ENCODE measurements at places on chromosomes 6 and 20.

DNA sequence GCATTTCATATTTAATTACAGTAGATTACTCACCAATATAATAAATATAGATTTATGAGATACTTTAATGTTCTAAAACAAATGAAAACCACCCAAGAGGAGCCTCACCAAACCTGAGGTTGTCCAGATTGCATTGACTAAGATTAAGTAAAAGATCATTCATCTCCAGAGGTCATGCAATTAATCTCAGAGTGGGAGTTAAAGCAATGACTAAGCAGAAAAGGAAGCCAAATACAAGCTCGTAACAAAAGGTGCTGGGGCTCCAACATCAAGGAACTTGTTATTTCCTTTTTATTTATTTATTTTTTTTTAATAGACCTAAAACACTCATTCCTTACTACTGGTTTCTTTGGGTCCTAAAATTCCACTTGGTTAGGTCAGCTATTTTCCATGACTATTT lies 57.7 kb downstream of the RSPO3 start:
- no peak for DNase-seq

DNA sequence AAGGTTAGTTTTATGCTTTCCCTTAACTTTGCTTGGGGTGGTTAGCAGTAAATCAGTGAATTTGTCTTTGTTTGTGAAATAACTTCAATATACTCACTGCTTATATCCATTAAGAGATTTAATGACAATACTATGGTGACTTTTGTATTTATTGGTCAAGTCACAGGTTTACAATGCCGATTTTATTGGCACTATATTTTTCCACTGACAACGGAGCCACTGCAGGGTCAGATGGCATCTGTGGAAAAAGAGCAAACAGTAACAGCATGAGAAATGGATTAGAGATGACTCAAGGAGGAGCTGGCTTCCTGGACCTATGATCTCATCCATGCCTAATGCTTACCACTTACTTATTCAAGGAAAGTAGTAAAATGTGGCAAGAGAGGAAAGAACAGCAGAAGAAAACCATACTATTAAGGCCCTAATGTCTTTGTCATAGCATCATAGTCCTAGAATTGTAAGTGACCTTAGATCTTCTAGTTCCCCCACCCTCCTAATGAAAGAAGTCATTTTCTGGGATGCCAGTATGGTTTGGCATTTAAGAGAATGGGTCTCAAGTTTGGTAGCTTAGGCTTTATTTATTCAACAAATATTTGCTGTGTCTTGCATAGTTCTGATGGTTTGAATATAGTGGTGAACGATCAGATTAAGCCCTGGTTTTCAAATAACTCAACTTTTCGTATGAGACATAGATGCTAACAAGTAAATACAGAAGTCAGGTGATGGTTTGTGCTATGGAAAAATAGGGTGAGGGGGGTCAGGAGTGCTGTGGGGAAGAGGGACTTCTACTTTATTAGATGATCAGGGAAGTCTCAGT lies 18.5 kb downstream of the RNF144B start:
- no peak for DNase-seq

DNA sequence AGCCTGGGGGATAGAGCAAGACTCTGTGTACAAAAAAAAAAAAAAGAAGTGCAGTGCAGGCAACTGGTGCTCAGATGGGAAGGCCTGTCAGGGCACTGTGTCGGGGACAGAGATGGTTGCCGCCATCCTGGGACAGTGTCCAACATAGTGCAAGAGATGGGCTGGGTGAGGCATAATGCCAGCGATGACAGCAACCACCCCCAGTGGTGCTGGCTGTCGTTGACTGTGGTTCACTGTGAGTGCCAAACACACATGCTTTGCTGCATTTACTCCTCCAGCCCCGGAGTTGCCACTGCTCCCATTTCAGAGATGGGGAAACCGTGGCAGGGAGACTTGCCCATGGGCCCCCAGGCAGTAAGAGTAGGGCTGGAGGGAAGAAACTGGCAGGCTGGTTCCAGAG lies 5.2 kb upstream of the C20orf203 start:
- no peak for DNase-seq

- DNase-seq, result no peak
Measured at GRCh38 chr6:37074053-37074827, 68.8 kb downstream of the FGD2 start.

DNA sequence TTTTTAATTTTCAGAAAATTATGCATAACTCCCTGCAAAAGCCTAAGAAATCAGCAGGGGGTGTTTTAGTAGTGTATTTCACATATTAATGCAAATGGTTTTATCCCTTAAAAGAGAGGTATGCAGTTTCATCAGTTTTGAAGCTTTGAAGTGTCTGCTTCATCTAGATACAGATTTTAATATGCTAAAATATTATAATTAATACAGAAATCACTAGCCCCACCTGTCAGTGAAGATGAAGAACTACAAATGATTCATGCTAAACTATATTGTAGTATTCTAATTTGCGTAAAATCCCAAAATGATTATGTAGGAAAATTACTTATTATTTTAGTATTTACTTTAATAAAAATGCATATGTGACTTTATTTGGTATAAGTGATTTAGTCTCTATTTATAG lies 2.9 kb upstream of the TFB1M start:
- no peak for DNase-seq

DNA sequence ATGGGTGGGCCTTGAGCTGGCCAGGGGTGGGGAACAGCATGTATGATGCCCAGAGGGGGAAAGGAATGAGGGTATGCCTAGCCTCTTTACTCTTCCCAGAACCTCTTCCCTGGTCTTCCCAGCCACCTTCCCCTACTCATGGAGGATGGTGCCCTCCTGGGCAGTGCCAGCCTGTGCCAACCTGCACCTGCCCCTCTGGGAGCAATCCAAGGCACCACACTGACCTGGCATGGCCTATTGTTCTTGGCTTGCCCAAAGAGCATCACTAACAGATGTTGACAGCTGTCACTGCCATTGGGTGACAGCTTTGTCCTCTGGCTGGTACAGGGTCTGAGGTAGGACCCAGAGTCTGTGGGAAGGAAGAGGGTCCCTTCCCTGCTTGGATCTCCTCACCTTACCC lies 12.9 kb downstream of the LPIN3 start:
- no peak for DNase-seq

DNA sequence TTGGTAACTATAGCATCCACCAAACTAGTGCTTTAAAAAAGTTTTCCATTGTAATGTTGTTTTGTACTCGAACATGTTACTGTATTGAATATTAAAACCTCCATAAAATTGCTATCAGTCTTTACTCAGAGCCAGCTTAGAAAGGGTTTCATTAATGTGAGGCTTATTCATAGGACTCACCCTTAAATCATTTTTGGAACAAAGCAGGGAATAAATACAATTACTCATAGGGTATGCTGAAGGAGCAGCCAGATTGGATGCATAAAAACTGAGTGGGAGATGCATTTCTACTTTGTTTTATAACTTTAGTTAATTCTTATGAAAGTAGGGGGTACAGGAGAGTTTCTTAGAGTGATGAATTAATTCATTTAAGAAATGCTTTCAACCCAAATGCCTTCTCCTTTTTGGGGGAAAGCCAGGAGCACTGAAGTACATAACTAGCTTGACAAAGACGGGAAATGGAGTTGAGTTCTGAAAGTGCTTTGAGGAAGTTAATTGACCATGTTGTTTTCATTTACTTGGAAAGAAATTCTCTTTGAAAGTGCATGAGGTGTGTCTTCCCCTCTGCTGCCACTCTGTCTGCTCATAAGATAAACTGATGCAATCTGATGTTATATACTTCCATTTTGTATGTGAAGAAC lies 90.3 kb downstream of the RNF144B start:
- no peak for DNase-seq

- no peak for DNase-seq
Measured at GRCh38 chr6:125116710-125117109, 36.9 kb upstream of the TPD52L1 start.

GRCh38 chr20:40173872-40174271 lies 515.2 kb downstream of the MAFB start:
- DNase-seq, result no peak

DNA sequence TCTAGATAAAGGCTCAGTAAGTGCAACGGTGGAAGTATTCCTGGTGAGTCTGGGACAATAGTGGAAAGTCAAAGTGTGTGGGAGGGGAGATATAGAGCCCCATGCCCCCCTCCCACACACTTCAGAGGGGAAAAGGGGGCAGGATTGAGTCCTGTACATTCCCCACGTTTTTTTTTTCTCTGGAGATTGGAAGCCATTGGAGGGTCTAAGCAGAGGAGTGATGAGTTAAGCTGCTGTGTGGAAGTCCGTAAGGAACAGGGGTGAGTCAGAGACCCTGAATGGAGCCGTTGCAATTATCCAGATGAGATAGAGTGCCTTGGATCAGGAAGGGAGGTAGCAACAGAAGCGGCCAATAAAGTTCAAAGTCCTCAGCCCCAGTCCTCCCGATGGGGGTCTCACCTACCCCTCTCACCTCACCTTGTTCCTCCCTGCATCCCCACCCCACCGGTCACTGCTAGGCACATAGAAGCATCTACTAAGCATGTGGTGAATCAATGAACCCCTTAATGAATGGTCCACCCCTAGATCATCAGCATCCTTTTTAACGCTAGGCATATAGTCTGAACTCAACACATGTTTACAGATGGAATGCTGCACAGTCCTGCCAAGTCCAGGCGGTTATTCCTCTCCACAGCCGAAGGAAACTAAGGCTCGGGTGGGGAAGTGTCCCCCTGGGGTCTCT lies 662 bp upstream of the SLC9A8 start:
- DNase-seq, result no peak

- no peak for DNase-seq
Measured at GRCh38 chr6:11126876-11127275, 15.4 kb upstream of the ERVFRD-1 start.

GRCh38 chr6:96991618-96992342 lies 67.3 kb downstream of the KLHL32 start:
- no peak for DNase-seq

Data from stimulated activated naive B cell treated with anti-CD40 and anti-IgM and Interleukin-4, amounts not matched to agents 10 μg/mL and 1 μg/mL and 100 μg/mL, for 72 hours (primary cell).